ENCODE measurements at places on chromosomes 16 and 17.

DNA sequence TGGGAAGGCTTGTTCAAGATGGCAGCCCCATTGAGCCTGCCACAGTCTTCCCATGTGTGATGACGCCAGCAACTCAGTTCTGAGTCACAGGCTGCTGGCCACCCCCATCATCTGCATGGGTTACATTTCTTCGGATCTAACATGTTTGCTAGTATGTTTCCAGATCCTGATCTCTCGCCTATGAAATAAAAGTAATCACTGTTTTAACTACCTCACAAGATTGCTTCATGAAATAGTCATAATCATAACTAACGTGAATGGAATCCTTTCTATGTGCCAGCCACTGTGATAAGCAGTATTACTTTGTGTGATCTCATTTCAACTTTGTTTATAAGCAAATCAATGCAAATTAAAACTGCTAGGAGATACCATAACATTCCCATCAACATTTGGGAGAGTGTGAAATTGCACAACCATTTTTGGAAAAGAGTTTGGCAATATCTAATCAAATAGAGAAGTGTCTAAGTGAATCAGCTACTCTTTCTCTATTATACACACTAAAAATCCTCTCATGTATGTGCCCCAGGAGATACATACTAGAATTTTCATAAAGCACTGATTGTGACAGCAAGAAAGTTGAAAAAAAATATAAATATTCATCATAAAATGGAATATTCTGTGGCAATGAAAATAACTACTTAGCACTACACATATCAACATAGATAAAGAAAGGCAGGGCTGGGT lies 300.2 kb upstream of the IRX5 start:
- no peak for DNase-seq

DNA sequence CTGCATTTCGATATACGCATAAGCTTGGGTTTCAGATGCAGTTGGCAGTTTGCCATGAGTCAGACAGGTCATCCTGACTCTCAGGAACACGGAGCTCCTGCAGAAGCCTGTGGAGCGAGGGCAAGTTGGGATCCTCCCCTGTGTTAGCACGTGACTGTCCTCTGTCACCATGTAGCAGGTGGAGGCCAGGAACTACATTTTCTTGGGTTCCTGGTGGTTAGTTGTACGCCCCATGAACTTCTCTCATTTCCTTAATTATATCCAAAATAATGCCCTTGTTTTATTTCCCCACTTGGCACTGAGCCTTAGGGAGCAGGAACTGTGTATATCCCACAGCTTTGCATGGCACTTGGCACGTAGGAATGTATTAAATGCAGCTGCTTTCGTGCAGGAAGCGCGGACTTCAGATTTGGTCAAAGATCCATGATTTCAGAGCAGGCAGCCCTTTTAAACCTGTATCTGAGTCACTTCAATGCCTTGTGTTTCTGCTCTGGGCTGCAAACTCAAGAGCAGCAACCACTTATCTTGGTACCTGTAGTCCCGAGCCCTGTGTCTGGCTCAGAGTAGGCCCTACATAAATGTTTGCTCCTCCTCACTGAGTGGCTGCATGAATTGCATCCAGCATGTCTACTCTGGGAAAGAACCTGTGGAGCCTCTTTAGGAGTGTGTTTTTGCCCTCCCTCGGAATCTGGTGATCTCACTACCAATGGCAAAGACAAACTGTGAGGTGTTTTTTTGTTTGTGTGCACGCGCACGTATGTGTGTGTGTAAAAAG lies 428.4 kb downstream of the MAF start:
- DNase-seq = no peak

- no peak for DNase-seq
Observed at GRCh38 chr17:30599428-30600059, 122.3 kb downstream of the GOSR1 start.

DNA sequence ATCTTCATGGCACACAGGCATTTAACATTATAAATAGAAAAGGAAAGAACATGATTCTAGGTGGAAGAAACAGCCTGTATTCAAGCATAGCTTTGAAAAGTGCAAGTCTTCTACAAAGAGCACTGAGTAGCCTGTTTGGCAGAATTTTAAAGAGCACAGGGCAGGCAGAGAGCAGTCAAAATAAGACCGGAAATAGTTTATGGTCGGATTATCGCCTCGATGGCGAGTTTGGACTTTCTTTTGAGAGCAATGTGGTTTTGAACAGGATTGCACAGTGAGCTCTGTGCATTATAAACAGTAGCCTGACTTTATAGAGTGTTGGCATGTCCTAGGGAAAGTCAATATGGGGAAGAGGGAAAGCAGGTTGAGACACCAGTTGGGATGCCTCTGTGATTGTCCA lies 6.2 kb upstream of the TMEM100 start:
- DNase-seq = no peak
